NCI-H774 (cell line): ENCODE measurements at places on chromosomes 13 and 19.

DNA sequence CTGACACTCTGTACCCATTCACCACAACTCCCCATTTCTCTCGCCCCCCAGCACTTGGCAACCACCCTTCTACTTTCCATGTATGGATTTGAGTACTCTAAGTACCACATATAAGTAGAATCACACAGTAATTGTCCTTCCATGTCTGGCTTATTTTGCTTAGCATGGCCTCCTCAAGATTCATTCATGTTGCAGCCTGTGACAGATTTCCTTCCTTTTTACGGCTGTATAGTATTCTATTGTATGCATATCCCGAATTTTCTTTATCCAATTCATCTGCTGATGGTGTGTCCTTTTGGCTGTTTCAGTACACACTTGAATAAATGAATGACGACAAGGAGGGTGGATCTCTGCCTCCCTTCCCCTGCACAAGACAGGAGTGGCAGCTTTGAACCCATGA lies 95.1 kb downstream of the ZNF536 start:
- no peak for DNase-seq

GRCh38 chr13:72144636-72145035 lies 277.6 kb upstream of the DACH1 start:
- no peak for DNase-seq

DNA sequence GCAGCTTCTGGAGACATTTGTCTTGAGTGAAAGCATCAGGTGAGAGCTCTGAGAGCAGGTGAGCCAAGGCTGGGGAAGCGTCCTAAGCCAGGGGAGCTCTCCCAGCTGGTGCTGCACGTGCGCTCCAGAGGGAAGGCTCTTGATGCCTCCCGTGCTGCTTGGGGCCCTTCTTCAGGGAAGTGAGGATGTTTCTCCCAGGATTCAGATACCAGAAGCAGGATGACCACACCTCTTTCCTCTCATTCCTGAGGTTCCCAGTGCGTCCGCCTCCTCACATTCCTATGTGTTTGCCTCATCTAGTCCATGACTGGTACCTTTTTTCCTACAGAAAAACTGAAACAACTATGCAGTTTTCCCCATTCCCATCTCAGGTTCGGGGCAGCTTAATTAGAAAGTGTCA lies 231.0 kb upstream of the IRS2 start:
- no peak for DNase-seq

- no peak for DNase-seq
Observed at GRCh38 chr19:55549500-55550320, 4.4 kb upstream of the SBK3 start.

DNA sequence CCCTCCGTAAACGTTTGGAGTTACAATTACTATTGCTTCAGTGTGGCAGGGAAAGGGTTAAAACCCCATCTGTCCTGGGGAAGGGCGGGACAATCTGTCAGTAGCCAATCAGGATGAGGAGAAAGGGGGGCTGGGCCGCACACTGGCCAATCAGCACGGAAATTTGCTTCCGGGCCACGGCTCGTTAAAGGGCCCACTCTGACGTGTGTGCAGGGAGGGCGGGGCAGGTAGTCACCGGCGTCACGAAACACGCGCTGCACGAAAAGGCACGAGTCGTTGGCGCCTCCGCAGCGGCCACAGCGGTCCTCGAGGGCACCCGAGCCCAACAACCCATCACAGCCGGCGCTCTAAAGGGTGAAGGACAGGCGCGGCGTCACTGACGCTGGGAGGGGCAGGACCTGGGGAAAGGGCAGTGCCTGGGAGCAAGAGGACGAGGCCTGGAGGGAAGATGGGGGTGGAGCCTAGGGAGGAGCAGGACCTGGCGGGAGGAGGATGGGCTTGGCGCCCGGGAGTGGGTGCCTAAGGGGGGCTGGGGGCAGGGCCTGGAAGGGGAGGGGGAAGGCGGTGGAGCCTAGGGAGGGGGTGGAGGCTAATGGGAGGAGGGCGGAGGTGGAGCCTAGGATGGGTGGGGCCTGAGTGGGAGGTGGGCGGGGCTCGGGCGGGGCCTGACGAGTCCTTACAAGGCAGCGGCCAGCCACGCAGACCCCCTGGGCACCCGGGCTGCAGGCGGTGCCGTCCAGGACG lies 4.9 kb downstream of the ADAMTSL5 start:
- DNase-seq: peak; percentile 94

DNA sequence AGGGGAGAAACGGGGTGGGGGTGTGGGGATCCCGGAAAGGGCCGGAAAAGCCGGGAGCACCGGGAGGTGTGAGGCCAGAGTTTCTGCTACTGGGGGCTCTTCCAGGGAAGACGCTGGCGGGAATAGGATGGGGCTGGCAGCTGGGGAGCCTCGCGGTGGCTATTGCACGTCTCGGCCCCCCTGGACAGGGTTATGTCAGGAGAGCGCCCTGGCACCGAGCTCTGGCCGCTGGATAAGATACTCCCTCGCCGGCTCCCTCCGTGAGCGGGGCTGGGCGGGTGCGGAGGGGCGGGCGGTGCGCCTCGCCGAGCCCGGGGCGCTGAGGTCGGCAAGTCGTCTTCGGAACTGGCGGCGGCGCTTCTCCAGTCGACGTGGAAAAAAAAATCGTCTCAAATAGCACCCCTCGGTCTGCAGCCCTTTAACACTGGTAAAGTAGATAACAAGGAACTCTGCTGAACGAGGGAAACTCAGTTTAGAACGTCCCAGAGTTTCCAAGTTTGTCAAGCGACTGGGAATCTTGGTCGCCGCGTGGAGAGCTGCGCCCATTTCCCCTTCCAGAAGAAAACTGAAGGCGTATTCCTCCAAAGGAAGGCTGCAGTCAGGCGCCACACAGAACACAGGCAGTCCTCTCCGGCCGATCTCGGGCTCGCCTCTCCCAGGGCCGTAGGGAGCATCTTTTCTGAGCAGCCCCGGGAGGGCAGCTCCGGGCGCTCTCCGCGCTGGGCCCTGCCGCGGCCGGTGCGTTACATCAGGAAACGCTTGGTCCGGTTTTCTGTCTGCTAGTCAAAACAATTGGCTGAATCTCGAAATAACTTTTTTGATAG lies 115.1 kb downstream of the KCNRG start:
- DNase-seq: no peak

DNA sequence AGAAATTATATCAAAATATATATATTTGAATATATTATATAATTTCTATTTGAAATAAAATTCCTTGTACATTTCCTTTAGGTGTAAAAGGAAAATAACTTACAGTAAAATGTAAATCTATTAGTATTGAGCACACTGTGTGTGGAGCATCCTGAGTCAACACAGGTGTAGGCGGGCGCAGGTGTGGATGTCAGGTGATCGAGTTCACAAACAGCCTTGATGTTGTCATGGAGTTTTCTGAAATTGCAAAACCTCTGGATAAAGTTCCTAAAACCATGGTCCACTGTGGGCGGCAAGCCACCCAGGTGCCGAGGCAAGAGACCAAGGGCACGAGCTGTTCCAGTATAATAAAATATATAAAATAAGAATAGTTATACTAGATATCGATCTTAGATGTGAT lies 27.7 kb upstream of the MCF2L start:
- DNase-seq: peak; percentile 72

DNA sequence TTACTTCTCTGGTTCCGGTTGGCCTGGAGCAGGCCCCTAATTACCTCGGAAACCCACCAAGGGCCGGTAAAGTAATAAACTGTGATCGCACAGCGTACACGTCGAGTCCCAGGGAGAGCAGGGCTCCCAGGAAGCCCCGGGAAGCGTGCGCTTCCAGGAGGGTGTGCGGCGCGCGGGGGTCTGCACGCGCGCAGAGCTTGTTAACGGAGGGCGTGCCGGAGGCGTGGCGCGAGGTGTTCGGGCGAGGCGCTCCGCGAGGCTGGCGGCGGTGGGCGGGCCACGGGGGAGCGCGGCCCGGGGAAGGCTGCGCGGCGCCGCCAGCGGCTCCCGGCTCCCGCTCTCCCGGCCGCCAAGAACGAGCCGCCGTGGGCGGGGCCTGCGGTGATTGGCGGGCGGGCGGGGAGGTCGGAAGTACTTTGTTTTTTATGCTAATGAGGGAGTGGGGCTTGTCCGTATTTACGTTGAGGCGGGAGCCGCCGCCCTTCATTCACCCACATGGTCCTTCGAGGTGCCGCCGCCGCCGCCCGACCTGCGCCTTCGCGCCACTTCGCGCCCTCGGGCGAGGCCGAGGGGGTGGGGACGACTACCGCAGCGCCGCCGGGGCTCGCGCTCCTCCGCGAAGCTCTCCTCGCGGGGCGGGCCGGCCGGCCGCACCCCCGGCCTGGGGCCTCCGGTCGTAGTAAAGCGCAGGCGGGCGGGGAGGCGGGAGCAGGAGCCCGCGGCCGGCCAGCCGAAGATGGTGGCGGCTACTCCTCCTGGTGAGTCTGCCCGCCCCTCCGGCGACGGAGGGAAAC lies at the start of gene MIR17HG:
Gene MIR17HG (plus strand): TSS at position 486 of the 794 bp plus-strand sequence.
- peak; percentile 66 for DNase-seq

DNA sequence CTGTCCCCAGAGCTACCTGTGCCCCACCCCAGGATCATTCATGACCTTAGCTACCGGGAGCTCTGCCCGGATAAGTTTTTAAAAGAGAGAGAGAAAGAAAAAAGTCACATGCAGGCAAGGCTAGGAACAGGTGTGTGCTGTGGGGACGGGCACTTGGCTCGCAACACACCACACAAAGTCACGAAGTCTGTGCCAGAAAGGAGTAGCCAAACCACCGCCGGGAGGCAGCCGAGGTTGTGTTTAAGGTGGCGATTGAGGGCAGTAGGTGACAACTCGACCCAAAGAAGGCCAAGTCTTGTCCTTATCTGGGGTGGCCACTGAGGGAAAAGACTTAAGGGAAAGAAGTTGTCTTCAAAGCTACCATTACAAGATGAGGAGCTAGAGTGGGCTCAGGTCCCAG lies 4.6 kb upstream of the TSHZ3 start:
- DNase-seq: no peak

DNA sequence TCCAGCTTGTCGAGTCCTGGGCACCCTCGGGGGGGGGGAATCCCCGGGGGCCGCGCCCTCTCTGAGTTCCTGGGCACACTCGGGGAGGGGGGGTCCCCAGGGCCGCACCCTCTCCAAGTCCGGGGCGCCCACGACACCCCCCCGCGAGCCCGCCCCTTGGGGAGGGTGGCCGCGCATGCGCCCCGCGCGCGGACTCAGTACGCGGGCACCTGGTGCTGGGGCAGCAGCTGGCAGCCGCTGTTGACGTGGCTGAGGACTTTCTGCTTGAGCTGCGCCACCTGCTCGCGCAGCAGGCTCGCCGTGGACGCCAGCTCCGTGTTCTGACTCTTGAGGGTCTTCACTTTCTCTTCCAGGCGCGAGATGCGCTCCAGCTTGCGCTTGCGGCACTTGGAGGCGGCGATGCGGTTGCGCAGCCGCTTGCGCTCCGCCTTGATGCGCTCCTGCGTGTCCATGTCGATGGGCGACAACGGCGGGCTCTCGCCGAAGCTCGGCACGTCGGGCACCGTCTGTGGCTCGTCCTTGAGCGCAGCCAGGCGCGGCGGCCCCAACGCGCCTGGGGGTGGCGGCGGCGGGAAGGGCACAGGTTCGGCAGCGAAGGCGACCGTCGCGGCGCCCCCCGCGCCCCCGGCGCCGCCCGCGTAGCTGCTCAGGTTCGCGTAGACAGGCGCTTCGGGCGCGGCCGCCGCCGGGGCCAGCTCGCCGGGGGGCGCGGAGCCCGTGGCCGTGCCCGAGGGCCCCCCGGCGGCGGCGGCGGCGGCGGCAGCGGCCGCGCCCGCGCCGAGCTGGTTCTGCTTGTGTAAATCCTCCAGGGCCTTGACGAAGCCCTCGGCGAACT lies 958 bp downstream of the JUND start:
- DNase-seq: peak; percentile 78

DNA sequence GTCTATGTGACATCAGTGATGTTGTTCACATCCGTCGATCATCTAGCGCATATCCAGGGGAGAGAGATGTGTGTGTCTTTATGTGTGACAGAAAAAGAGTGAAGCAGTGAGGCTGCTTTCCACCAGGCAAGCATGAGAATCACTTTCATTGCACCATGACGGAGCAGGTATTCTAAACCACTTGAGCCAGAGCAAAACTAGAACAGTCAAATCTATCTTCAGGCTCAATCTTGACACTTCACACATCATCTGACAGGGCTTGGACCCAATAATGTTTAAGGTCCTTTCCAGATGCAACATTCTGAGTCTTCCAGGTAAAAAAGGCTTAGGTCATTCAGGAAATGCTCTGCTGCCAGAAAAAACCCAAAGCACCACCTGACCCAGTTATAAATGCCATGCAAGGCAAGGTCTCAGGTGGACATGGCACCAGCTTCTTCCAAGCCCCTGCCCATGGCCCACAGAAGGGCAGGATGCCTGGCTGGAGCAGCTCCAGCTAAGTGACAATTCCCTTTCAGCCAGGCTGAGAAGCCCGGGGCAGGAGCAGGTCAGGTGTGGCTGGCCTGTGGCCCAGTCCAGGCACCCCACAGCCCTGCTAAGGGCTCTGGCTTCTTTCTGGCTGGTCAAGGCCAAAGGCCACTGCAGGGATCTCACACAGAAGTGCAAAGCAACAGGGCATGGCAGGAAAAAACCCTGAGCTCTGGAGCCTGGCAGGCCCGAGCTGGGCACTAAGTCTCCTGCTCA lies 5.0 kb downstream of the ELAVL1 start:
- no peak for DNase-seq

- no peak for DNase-seq
Observed at GRCh38 chr13:114328034-114328433, 13.7 kb downstream of the CHAMP1 start.

DNA sequence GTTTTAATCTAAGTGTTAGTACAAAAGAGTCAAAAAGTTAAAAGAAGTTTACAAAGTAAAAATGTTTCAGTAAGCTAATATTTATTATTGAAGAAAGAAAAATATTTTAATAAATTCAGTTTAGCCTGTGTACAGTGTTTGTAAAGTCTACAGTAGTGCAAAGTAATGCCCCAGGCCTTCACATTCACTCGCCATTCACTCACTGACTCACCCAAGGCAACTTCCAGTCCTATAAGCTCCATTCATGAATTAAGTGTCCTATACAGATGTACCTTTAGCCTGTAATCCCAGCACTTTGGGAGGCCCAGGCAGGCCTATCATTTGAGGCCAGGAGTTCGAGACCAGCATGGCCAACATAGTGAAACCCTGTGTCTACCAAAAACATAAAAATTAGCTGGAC lies 24.1 kb upstream of the AKAP11 start:
- DNase-seq: no peak

GRCh38 chr19:49881186-49881585 lies 3.7 kb downstream of the TBC1D17 start:
- no peak for DNase-seq

DNA sequence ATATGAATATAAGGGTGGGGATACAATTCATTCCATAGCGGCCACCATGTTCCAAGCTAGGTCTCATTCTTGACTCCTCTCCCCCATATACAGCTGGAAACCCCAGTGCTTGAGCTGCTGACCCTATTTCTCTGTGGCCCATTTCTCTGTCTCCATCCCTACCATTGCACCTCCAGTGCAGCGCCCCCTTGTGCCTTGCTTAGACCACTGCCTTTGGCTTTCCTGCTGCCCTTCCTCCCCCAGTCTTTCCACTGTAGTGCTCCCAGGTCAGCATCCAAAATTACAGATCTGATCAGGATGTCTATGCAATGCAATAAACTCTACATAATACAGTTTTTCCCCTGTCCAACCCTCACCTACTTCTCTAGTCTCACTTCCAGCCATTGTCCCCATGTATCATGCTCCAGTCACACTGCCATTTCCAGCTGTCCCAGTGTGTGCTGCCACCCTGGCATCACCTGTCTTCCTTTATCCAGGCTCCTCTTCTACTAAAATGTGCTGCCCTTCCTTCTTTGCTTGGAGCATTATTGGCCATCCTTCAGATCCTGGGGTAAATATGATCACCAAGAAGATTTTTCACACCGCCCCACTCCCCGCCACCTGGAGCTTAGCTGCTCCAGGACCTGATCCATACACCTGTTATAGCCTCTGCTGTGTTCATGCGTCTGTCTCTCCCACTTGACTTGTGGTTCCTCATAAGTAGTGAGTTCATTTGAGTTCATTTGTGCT lies 199.4 kb upstream of the IPO5 start:
- no peak for DNase-seq
